Stimulated activated CD8-positive, alpha-beta memory T cell treated with anti-CD3 and anti-CD28 coated beads, Interleukin-4, amount 100 ng/mL, for 4 hours (primary cell): ENCODE measurements at places on chromosomes 4 and X.

DNA sequence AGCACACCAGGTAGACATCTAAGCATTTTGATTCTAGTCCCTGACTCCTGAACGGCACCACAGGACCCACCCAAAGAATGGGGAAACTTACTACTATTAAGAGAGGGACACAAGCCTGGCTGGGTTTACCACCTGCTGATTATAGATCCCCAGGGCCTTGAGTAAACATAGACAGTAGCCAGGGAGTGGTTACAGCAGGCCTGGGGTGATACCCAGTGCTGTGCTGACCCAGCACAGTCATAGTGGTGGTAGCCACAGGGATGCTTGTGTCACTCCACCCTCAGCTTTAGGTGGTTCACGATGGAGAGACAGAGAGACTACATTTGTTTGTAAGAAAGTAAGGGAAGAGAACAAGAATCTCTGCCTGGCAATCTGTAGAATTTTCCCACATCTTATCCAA is 11.7 kb downstream of the CYSLTR1 start:
- no peak for DNase-seq

DNA sequence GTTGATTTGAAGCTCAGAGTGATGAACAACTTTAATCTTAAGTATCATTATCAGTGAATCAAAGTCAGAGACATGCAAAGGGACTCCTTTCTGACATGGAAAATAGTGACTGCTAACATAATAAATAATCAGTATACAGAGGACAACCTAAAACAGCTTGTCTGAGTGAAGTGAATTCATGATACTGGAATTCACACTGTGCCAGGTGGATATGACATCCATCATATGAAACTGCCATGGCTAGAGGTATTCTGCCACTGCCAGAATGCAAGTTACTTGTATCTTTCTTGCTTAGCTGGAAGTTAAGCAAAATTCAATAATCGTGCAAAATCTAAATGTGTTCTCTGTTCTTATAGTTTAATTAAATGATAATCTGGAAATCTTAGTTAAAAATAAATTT is 429.0 kb downstream of the CFAP47 start:
- DNase-seq, result no peak

DNA sequence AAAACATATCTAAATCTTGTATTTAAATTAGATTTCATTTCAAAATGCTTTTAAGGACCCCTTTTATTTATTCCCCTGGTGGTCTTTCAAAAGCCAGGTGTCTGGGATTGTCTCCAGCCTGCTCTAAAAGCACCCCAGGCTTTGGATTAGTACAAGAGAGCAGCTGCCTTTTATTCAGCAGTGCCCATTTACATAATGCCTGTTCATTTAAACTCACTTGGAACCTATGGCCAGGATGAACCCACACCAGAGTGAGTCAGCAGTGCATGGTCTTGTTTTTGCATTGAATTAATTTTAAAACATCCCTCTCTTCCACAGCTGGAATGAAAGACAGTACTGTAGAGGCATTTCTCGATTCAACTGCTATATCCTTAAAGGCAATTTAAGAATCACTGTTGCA is 64.1 kb upstream of the TENM3 start:
- DNase-seq, result no peak

DNA sequence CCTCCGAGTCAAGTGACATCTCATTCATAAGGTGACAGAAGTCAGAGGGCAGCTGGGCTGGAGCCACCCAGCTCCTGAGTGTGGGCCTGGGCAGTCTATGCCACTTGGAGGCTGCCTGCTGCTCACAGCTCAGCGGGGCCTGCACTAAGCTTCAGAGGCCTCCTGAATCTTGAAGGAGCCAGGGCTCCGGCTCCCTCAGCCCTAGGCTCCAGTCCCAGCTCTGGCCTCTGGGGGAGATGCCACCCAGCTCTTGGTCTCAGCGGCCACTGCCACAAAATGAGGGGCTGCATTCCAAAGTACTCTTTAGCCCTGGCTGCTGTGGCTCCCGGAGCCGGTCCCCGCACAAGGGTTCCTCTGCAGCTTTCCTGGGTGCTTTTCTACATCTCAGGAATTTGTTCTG is 32.7 kb upstream of the PSAPL1 start:
- DNase-seq, result no peak

DNA sequence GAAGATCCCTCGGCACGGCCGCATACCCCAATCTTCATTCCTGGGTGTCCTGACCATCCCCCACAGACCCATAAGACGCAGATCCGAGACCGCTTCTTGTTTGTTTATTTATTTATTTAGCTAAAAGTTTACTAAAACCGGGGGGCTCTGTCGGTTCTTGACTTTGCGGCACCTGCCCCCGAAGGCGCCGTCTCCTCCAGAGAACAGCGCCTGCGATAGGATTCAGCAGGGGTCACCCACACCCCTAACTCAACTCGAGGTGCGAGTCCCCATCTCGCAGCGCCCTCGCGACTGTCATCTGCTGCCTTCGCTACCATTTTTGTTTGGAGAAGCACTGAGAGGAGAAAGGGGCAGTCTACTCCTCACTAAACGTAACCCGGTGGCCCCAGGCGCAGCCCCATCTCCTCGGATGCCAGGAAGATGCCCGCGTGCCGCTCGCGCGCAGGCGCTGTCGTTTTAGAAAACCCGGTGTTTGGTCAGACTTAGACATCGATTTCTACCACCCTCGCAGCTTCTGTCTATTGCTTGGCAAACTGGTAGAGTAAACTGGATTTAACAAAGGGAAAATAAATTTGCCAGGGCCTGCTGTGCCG is 18.9 kb upstream of the GPR101 start:
- no peak for DNase-seq

GRCh38 chr4:11049001-11049400 is 364.4 kb upstream of the CLNK start:
- DNase-seq, result no peak

DNA sequence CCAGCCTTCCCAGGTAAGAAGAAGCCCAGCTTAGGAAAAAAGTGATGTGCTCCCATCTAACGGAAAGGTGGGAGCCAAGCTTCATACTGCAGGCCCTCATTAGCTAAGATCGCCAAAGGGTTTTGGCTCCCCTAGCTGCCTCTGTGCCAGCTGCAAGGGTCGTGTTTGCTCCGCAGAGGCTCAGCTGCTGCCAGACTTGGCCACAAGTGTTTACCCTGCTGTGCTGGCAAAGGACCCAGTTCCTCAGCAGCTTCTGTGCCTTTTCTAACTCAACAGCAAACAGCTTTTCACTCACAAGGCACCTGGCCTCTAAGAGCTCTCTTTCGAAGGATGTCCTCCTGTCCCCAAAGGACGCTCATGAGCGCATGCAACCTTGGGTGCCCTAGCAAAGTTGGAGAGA is 12.2 kb upstream of the VMA21 start:
- no peak for DNase-seq

DNA sequence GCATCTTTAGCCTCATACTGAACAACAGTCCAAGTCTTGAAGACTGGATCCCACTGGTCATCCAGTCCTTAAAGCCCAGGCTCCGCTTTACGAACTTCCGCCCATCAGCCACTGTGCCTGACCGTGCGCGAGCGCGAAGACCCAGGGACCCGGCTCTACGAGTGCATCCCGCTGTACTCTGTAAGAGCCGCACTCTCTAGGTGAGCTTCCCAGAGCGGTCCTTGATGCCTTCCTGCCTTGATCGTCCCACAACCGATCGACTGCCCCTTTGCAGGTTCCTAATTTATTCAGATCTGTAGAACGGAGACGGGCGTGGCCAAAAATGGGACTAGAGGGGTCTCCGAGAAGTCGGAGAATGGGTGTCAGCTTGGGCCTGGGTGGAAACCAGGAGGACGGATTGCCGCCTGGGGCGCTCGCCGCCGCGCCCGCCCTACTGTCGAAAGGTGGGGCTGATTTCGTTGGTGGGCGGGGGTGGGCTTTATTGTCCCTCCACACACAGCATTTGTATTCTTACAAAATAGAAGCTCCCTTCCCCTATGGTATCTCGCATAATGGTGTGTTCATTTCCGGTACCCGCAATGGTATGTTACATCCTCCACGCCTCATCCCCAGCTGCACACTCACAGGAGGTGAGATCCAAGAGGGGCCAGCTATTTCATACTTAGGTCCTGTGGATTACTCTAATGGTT is 42.3 kb upstream of the FAM156A start:
- no peak for DNase-seq

- DNase-seq, result no peak
These were observed 276.9 kb downstream of the PTTG2 start for GRCh38 chr4:38237139-38237538.

GRCh38 chr4:172207886-172208285 is 394.7 kb downstream of the GALNTL6 start:
- DNase-seq, result no peak

- no peak for DNase-seq
These were observed 8.9 kb downstream of the FAT4 start for GRCh38 chr4:125323654-125324053.

- no peak for DNase-seq
These were observed 192.7 kb downstream of the PTTG2 start for GRCh38 chr4:38152721-38153386.

DNA sequence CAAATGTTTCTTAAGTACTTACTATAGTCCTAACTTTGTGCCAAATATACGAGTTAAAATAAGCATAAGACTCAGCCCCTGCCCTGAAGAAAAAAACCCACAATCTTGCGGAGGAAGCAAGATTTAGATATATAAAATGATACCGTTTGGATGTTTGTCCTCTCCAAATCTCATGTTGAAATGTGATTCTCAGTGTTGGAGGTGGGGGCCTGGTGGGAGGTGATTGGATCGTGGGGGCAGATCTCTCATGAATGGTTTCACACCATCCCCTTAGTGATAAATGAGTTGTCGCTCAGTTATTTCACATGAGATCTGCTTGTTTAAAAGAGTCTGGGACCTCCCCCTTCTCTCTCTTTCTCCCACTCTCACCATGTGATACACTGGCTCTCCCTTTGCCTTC is 28.7 kb downstream of the EFHC2 start:
- no peak for DNase-seq

- DNase-seq, result no peak
These were observed 51.5 kb upstream of the RAP2C start for GRCh38 chrX:132270699-132271098.

- no peak for DNase-seq
These were observed 118.4 kb downstream of the KLHL13 start for GRCh38 chrX:117998171-117998570.

- no peak for DNase-seq
These were observed 59.7 kb downstream of the HADH start for GRCh38 chr4:108049406-108049805.

DNA sequence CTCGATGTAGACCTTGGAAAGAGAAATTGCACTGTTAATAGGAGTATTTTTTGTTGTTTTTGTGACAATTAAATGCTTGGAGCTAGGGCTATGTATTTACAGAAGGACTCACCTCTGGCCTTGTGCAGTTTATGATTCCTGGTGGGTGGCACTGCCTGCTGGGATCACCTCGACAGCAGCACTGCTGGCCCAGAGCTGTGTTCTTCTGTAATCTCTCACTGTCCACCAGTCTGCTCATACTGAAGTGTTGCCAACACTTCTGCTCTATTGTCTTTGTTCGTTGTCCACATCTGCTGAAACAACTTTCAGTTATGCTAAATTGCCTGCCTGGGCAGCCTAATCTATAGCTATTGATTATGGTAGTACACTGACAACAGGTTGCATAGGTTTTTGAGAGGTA is 194.4 kb upstream of the ANK2 start:
- DNase-seq, result no peak

DNA sequence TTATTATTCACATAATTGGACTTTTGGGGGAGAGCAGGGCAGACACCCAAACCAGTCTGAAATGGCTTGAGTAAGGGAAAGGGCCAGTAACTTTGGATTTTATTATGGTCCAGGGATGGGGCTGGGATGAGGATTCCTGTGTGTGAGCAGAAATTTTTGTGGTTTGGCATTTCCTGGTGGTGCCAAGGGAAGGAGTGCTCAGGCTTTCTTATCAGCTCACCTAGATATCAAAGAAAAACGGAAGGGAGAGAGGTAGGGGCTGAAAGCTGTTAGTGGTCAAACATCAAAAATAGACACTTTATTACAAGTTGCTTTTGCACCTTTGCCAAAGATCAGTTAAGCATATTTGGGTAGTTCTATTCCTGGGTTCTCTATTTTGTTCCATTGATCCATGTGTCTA is 128.5 kb upstream of the DIPK2B start:
- no peak for DNase-seq

- no peak for DNase-seq
These were observed 37.6 kb upstream of the TADA2B start for GRCh38 chr4:7005571-7005970.

DNA sequence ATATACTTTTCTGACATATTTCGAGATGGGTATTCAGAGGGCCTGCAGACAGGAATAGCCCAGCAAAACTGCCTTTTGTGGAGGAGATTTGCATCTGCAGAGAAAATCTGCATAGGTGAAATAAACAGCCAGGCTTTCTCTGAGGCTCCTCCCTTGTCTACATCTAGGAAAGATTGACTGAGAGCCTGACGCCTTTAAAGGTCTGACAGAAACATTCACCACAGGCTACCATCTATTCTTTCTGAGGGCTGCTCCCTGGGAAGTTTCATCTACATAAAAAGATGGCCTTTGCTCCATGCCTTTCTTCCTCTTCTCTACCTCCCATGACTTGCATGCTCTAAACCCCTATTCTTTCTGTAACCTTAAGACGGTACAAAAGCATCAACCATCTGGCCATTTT is 55.0 kb upstream of the AP1S2 start:
- no peak for DNase-seq

DNA sequence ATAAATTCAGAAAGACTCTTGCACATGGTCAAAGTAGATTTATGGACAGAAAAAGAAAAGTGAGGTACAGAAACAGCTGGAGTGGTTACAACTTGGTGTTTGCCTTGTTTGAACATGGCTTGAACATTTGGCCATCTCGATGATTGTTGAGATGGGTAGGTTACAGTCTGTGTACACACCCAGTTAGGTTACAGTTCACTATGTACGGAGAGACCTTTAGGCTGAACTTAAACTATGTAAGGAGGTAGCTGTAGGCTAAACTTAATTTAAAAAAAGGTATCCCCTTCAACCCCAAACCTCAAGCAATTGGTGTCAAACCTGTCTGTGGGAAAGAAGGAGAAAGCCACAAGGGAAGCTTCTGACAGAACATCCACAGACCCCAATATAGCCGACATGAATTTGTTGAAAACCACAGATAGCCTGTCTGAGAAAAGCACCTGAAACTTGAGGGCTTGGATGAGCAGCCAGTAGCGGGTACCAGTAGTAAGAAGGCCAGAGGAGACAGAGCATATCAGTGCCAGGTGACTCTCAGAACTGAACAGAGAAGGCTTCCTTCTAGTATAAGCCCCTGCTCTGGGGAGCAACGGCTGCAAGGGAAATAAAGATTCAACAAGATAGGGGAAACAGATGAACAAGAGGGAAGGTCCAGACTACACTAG is 247.9 kb upstream of the GALNTL6 start:
- no peak for DNase-seq

- no peak for DNase-seq
These were observed 18.8 kb upstream of the SYNPO2 start for GRCh38 chr4:118869808-118870342.

DNA sequence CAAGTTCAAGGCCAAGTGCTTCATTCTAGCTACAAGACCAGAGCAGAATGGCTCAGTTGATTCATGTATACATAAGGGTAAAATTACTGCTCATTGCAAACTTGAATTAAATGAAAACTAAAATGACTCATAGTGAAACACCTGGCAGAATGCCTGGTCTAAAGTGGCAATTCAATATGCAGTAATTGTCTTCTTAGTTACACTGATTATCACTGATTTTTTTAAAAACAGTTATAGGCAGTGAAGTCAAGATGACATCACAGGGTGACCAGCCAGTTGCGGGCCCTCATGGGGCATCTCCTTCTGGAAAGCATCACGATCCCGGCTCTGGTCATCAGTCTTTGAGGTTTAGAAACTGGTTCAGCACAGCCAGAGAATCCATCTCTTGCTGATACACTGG is 154.2 kb downstream of the RAB28 start:
- no peak for DNase-seq
